GM06990 (cell line): ENCODE measurements at places on chromosomes 16 and 17.

DNA sequence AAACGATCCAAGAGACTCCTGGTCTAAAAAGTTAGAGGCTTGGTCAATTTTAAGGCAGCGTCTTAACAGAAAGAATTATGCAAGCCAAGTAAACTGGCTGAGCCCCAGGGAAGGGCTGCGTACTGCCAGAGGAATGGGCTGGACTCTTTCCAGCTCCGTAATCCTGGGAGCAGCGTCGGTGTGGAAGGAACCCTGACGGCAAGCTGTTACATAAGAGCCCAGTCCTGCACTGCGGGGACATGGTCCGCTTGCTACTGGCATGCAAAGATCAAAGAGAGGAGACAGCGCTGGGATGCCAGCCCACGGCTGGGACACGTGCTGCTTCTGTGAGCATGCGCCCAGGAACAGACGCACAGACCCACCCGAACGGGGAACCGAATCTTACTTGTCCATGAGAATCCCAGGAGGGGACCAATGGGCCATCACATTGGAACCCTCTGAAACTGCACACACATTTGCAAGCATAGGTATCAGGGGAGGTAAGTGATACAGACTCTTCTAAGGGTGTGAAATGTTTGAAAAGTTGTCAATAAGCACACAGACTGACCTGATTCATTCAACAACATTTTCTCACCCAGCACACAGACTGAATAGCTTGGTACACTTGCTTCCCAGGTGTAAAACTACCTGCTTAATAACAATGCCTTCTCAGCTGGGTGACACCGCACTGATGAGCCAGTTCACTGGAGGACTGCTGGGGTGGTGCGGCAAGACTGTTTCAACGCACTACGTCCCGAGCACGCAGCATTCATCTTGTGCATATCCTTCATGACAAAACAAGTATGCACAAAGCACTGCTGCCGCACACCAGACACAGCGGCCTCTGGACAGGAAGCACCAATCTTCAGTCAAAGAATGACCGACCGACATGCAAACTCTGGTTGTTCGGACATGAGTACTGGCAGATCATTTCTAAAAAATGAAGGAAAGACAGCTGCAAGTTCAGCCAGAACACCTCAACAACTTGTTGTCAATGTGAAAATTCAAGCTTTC, 94.9 kb downstream of the ANKRD11 start:
- no peak for DNase-seq

- DNase-seq = no peak
Measured at GRCh38 chr16:74611721-74612120, 4.8 kb upstream of the GLG1 start.

GRCh38 chr16:15732416-15732815, 82.4 kb downstream of the NDE1 start:
- DNase-seq = no peak

DNA sequence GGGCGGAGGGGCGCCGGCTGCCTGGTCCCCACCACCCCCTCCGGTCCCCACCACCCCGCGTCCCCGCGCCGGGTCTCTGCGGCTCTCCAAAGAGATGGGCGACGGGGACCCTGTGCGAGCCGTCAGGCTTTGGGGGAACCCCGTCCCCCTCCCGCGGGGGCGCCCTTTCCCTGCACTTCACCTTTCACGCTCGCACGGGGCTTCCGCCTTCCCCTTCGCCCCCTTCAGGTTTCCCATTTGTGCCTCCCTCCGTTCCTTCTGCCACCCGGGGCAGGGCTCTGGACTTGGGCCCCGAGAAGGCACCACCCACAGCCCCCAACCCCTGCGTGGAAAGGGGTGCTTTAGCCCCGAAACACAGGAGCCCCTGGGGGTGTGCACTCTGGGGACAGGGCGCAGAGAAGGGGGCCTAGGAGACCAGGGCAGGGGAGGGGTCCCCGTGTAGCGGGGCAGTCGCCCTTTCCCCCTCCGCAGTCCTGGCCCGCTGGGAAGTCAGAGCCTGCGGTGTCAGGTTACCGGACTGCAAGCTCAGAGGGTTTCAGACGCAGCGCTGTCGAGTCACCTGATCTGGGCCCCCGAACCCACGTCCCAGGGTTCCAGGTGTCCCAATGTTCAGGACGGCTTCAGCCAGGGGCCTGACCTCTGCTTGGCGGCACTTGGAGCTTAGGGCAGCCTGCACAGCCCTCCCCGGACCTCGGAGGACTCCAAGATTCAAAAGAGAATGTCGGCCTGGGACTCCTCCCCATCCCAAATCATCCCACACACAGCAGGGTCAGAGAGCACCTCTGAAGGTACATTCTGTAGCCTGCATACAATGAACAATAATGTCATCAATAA, 6.7 kb upstream of the CCDC92B start:
- no peak for DNase-seq

- DNase-seq = no peak
Measured at GRCh38 chr17:47978324-47978723, 7.4 kb downstream of the CDK5RAP3 start.

DNA sequence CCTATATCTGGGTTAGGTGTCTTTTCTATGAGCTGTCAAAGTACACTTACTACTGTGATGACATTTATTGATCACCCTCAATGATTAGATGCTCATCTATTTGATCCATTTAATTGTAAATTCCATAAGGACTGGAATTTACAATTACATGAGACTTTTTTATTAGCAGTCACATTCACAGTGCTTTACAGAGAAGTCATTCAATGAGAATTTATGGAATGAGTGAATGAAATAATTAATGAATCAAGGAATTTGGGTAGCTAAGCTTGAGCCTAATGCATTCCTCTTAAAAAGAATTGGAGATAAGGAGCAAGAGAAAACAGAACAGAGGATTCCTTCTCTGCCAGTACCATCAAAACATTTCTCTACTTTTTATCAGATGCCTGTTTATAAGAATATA, 1437.5 kb upstream of the CDH8 start:
- DNase-seq = no peak

DNA sequence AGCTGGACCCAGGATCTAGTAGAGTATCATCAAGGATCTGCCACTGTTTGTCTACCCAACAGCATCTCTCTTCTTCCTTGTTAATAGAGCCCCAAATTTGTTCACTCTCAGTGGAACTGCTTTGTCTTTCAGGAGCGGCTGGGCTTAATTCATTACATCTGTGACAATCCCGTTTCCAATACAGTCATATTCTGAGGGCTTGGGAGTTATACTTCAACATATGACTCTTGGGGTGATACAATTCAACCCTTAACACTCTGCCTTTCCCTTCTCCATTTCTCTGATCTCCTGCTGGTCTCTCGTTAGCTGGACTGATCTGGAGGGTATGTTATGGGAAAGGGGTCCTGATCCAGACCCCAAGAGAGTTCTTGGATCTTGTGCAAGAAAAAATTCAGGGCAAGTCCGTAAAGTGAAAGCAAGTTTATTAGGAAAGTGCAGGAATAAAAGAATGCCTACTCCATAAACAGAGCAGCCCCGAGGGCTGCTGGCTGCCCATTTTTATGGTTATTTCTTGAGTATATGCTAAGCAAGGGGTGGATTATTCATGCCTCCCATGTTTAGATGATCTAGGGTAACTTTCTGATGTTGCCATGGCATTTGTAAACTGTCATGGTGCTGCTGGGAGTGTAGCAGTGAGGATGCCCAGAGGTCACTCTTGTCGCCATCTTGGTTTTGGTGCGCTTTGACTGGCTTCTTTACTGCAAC, 42.4 kb downstream of the IQCK start:
- DNase-seq = no peak

DNA sequence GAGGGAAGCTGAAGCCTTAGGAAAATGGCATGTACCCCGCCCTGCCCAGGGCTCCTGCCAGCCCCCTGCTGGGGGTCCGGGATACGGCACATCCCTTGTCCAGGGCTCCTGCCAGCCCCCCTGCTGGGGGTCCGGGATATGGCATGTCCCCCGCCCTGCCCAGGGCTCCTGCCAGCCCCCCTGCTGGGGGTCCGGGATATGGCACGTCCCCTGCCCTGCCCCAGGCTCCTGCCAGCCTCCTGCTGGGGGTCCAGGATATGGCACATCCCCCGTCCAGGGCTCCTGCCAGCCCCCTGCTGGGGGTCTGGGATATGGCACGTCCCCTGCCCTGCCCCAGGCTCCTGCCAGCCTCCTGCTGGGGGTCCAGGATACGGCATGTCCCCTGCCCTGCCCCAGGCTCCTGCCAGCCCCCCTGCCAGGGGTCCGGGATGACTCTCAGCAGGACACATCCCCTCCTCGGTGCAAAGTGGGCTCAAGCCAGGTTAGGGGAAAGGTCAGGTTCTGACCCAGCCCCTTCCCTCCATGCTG, 43.2 kb downstream of the RPH3AL start:
- peak; percentile 56 for DNase-seq

DNA sequence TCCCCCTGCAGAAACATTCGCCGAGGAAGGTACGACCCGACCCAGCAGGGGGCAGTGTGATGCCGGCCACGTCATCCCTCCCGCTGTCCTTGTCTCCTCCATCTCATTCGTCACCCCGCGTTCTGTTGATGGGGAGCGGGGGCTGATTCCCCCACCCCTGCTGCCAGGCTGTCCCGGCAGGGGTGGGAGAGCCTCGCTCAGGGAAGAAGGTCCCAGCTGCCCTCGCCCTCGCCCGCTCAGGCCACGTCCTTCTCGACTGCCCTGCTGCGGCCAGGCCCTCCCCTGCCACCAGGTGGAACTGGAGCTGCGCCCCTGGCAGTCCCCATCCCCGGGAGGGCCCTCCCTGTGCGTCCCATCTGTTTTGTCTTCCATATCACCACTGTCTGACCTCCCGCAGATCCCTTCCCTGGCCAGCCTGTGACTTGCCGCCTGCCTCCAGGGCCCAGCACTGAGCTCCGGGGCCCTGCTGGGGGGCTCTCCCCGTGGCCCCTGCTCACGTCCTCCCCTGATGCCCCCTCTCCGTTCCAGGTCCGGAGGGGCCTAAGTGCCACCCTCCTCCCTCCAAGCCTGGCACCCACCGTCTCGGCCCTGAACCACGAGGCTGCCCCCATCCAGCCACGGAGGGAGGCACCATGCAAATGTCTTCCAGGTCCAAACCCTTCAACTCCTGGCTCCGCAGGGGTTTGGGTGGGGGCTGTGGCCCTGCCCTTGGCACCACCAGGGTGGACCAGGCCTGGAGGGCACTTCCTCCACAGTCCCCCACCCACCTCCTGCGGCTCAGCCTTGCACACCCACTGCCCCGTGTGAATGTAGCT, 20.6 kb downstream of the ADAM11 start:
- peak; percentile 79 for DNase-seq

- DNase-seq = no peak
Measured at GRCh38 chr16:19879241-19879792, 5.3 kb downstream of the GPRC5B start.
